ENCODE measurements at places on chromosomes 1 and 21.

GRCh38 chr1:75985827-75986226 is 53.6 kb upstream of the ASB17 start:
- no peak for DNase-seq

DNA sequence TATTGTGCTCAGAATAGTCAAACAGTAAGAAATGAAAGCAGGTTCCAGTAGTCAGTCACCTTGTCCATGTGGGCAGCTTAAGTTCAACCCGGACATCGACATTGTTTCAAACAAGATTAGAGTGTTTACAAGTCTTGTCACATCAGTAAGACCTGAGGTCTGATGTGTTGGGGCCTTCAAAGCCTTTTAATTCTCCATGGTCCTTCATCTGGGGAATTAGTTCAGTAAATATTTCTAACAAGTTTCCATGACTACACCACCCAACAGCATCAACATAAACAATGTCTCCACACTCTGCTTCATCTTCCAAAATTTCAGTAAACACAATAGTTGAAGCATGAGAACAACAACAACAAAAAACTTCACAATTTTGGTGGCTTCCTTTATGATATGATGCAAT is 15.1 kb upstream of the ADORA1 start:
- no peak for DNase-seq

- no peak for DNase-seq
Observed at GRCh38 chr1:237187842-237188241, 145.9 kb downstream of the RYR2 start.

GRCh38 chr1:153977250-153978240 is at the start of gene JTB:
Gene JTB (minus strand): TSS chr1:153977674. CDS start chr1:153977252, 422 bp downstream.
- peak; percentile 76 for DNase-seq

- DNase-seq = no peak
Observed at GRCh38 chr21:38649120-38649519, 150.8 kb upstream of the ERG start.

DNA sequence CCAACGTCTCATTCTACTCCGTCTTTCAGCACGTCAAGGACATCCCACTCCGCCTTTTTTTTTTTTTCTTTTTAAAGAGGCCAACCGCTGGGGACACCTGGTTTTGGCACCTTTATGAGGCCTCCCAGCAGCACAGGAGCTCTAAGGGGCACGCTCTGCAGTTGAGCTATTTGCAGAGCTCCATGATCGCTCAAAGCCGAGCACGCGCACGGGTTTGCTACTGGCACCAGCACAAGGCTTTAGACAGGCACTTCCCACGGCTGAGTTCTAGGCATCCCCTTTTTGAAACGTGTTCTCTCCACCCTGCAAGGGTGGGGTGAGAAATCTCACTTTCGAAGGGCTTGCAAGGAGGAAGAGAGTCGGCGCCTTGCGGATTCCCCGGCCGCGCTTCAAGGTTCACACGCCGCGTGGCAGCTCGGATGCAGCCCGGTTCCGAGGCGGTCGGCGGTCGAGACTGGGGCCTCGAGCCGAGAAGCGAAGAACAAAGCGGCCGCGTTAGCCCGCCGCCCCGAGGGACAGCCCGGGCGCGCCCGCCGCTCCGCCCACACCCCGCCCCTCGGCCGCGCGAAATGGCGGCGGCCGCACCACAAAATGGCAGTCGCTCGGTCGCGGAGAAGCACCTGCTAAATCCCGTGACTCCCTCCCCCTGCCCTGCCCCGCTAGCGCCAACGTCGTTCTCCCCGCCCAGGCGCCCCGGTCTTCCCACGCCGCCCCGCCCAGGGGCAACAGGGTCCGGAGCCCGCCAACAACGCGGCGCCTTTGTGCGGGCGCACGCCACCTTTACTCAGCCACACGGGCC is 12.9 kb upstream of the SPEN start:
- peak; percentile 85 for DNase-seq

GRCh38 chr1:114107474-114108435 is 45.9 kb downstream of the SYT6 start:
- DNase-seq = no peak

DNA sequence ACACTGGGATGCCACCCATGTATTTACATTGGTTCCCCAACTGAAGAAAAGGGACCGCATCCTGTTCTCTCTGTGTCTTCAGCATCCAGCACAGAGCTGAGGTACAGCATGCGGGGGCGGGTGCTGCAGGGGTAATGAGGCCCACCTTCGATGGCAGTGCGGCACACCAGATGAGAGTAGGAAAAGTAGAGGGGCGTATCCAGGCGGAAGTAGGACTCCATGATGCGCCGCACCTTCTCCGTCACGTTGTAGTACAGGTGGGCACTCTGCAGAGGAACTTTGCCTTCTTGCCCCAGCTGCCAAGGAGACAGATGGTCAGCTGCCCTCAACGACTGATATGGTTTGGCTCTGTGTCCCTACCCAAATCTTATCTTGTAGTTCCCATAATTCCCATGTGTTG is 10.0 kb upstream of the CLDN19 start:
- DNase-seq = no peak

- no peak for DNase-seq
Observed at GRCh38 chr1:26996665-26997064, 3.2 kb downstream of the TRNP1 start.

GRCh38 chr1:170929835-170930554 is 5.3 kb upstream of the MROH9 start:
- no peak for DNase-seq

DNA sequence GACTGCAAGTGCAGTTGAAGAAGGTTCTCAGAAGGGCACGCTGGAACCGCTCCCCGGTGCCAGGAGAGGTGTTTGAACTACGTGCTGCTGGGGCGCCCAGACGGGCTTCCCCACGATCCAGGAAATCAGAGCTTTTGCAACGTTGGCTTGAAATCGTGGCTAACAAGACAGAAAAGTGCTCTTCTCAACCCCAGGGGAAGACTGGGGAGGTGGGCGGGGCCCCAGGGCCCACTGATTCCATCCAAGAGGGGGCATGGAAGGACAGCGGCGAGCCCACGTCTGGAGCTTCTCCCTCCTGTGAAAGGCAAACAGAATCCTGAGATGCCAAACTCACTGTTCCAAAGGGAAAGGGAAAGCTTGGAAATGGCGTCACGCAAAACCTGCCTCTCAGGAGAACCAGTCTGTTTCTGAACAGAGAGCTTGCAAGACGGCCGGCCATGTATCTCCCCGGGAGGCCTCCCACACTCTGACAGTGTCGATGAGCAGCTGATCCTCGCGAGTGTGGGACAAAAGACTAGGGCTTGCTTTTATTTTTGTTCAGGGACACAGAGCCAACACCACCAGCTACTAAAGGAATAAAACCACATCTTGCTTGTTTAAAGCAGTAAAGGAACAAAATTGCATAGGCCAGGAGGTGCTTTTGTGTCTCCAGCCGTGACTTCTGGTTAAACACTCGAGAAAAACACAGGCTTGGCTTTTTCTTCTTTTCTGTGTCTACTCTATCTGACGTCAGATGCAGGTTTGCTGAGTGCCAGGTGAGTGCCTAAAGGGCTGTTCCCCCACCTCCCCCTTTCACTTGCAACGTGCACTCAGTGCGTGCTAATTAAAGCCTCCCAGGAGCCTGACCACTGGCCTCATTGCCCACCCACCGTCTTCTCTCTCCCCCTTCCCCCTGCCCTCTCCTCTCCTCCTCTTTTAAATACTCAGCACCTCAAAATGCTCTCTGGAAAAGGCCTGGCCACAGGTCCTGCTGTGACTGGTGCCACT is 41.5 kb downstream of the LRRC3 start:
- DNase-seq = no peak

- no peak for DNase-seq
Observed at GRCh38 chr1:20147846-20148570, 8.9 kb downstream of the PLA2G2F start.

- DNase-seq = no peak
Observed at GRCh38 chr1:217331698-217332097, 299.2 kb downstream of the GPATCH2 start.

DNA sequence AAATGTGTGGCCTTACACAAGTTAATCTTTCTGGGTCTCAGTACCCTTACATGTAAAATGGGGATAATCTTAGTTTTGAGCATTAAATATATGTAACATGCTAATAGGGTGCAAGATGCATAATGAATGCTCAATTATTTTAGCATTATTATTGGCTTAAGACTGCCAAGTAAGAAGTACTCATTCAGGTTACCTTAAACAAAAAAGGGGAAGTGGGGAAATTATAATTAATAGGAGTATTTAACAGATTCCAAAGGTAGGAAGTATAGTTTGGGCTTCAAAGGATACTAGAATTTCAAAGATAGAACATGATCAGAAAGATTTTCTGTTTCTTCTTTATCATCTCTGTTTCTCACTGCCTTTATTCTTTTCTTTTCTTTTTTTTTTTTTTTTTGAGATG is 5.8 kb upstream of the CFAP126 start:
- DNase-seq = no peak

DNA sequence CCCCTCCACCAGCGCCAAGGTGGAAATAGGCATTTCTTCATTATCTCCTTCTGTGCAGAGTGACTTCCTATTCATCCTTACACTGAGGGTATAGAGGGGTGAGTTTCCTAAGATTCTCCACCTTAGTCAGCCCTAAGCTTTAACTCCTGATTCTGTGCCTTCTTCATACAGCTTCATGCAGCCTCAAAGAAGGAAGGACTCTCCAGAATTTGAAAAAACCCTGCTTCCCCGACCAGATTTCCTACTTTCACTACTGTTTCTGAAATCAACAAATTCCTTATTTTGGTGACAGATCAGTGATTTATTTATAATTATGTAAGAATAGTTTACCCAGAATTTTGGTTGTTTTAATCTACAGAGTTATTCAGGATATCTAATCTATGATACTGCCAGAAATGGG is 28.6 kb downstream of the GFI1 start:
- no peak for DNase-seq

DNA sequence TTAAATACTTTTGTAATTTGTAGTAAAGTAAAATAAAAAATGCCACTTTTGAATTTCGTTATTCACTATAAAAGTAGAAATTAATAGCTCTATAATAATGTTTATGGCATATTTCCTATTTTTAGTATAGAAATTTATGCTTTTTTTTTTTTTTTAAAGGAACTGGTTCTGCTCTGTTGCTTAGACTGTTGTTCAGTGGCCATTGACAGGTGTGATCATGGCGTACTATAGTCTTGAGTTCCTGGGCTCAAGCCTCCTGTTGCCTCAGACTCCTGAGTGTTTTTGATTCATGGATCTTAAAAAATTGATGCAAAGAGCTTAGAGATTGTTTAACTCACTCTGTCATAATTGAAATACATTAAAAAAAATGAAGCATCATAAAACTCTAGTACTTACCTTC is 53.6 kb downstream of the RPS6KC1 start:
- no peak for DNase-seq

GRCh38 chr1:100881687-100882086 is 13.0 kb downstream of the EXTL2 start:
- no peak for DNase-seq

GRCh38 chr1:98157524-98158313 is 236.9 kb upstream of the DPYD start:
- no peak for DNase-seq

DNA sequence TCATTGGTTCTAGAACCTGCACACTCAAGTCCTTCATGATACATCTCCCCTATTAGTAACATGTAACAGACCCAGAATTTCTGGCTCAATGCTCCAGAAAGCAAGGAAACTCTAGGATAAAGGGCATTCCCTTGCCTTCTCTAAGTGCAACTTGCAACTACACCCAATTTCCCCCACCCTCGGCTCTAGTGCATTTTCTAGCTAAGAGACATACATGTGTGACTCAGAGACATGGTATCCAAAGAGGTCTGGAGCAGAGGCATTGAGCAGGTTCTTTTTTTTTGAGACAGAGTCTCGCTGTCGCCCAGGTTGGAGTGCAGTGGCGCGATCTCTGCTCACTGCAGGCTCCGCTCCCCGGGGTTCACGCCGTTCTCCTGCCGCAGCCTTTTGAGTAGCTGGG is 132.9 kb downstream of the ZC3H11B start:
- no peak for DNase-seq

DNA sequence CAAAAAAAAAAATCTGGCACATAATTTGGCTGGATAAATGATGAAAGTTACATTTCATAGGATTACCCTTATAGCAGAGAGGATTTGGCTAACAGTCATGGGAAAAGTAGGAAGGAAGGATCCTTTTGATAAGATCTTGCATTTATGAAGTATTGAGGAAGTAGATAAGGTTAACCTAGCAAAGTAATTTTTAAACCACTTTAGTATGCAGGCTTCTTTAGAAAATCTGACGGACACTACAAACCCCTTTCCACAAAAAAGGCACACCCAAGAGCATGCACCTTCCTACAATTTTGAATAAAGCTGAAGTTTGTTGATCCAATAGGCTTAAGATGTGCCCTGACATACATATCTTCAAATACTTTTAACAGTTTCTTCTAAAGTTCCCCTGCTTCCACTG is 275.2 kb downstream of the GRIK1 start:
- DNase-seq = no peak

DNA sequence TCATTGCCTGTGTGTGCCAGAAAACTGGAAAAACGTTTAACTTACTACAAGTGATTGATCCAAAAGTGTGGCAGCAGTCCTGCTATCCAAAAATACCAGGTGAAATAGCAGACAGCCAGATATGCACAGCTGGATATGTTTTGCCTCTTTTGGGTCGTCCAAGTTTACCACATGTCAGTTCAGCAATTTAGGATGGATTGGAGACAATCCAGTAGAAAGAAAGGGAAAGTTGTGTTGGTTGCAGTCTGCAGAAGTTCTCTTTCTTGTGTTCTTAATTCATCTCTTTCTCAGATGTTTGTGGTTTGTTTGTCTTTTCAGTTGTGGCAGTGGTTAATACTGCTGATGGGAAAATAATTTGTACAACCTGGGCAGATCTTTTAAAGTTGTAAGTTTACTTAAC is 645.0 kb downstream of the PTPRC start:
- DNase-seq = no peak

DNA sequence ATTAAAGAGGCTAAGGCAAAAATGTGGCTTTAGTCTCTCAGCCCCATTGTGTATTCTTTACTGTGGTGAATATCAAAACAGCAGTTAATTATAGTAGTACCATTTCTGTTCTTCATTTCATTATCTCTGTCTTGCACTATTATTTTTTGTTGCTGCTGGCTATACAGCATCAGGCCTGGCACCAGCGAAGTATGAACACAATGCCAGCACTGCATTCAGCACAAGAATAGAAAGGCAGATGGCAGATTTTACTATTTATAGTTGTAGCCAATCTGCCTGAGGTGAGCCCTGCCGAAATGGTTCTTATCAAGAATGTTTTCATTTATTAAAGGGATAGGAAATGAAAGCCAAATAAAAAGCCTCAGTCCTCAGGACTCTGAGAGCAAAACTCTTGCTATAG is 72.1 kb downstream of the GPR52 start:
- DNase-seq = no peak

- DNase-seq = no peak
Observed at GRCh38 chr1:4594286-4594991, 60.0 kb upstream of the AJAP1 start.

DNA sequence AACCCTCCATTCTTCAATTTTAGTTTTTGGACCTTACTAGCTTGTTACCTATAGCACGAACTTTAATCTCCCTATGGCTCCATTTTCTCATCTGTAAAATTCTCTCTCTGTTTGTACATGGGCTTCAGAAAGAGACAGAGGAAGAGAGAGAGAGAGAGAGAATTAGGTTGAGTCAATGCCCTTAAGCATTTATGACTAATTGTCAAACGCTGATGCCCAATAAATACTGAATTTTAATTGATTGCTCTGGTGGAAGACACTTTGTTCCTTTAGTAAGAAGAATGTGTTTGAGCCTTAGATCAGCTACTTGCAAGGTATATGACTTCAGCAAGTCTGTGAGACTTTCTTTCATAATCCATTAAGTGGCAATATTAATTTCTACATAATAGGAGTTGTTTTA is 743.1 kb upstream of the ADGRL4 start:
- DNase-seq = no peak

GRCh38 chr1:168719306-168720111 is 9.5 kb downstream of the DPT start:
- DNase-seq = no peak

- DNase-seq = no peak
Observed at GRCh38 chr1:34164771-34165391, at the start of gene CSMD2. Gene CSMD2 (minus strand): TSS chr1:34165230. CDS start chr1:34165097, 133 bp downstream.

Data from activated T-helper 9 cell treated with anti-CD3 and anti-CD28 coated beads, Interleukin-2, amount 50 U/mL, for 16 hours (primary cell).